CD4-positive, alpha-beta T cell treated with Interleukin-1 beta for 1 hour (primary cell): ENCODE measurements at places on chromosomes 12 and 14.

DNA sequence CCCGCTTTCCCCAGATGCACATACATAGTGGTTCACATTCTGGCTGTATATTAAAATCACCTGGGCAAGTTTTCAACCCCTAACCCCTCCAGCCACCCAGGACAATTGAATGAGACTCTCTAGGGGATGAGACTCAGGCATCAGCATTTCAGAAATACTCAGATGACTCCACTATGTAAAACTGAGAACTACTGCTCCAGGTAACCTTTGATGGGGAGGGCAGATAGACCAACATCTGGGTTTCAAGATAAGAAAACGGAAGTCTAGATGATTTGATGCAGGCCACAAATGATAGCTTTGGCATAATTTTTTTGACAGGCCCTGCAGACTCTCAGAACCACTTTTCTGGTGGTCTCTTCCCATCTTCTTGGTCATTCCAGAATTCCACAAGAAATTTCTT is 341.1 kb downstream of the EMP1 start:
- DNase-seq, result no peak

DNA sequence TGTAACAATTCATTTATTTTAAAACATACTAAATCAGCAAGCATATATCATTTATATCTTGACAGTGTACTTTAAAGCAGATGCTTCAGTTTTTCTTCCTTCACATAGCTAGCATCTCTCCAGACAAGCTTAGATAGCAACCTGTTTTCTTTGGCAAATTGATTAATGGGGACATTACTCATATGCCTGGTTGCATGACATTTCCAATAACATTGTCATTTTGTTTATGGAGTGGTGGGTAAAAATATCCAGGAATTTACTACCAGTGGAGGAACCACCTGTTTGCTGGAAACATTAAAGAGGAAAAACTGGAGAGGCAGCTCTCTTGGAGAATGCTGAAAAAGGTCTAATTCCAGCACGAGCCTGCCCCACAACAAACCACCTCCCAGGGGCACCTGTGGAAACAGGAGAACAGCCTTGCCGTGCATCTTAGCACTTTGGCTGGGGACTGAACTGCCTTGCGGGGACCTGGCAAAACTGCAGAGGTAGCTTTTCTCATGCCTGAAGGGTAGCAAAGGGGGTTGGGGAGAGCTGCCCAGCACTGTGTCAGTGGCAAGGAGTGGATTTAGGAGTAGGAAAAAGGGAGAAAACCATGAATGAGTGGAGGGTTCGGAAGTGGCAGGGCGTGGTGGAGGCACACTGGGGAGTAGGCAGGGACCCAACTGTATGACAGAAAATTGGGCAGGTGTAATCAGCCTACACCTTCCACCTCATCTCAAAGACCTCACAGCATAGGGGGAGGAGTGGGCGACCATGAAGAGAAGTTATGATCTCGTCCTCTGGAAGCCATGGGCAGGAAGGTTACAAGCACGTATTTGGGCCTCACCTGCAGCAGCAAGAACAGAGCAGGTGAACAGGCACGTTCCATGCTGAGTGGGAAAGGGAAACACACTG is 11.7 kb upstream of the CREBL2 start:
- DNase-seq, result no peak

DNA sequence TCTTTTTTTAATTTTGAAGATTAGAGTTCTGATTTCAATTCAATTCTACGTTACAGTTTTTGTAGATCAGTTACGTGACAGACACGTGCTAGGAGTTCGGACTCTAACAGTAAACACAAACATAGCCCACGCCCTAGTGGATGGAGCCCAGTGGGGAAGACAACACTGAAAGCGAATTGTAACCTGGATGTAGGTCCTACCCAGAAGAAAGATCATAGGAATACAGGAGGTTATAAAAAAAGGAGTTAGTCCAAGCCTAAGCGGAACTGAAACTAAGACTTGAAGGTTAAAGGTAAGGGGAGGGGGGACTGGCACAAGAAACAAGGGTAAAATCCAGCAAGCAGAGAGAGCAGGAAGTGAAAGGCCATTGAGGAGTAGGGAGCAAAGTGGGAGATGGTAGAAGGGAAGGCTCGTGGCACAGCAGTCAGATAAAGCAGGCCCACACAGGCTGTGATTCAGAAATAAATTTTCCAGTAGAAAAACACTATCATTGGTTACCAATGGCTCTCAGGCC is 15.7 kb upstream of the CRY1 start:
- DNase-seq, result no peak

GRCh38 chr14:77183896-77184295 is 2.3 kb downstream of the TMEM63C start:
- DNase-seq, result no peak

DNA sequence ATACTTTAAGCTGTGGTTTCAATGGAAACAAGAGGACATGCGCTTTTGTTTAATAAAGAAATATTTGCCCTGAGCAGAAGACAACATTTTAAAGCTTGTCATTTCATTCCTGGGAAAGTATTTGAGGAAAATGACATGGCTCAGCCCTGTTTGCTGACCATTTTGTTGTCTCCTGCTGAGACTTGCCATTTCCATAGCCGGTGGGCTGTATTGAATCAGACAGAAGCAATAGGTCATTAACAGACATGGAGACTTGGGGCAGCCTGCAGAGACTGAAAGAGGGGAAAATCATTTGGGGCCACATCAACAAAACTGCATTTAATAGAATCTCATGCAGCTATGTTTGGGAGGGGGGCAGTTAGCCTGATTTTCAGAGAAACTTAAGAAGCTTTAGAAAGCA is 443.0 kb downstream of the NPAS3 start:
- no peak for DNase-seq

- no peak for DNase-seq
Measured at GRCh38 chr12:98908866-98909265, 263.8 kb downstream of the APAF1 start.

- peak; percentile 26 for DNase-seq
Measured at GRCh38 chr12:105330931-105331804, 677 bp downstream of the C12orf75 start.

- no peak for DNase-seq
Measured at GRCh38 chr12:80056845-80057244, 42.5 kb upstream of the OTOGL start.

GRCh38 chr14:61593330-61593729 is 102.0 kb upstream of the HIF1A start:
- DNase-seq, result no peak

GRCh38 chr12:46168426-46168825 is 100.4 kb downstream of the SLC38A1 start:
- DNase-seq, result no peak

DNA sequence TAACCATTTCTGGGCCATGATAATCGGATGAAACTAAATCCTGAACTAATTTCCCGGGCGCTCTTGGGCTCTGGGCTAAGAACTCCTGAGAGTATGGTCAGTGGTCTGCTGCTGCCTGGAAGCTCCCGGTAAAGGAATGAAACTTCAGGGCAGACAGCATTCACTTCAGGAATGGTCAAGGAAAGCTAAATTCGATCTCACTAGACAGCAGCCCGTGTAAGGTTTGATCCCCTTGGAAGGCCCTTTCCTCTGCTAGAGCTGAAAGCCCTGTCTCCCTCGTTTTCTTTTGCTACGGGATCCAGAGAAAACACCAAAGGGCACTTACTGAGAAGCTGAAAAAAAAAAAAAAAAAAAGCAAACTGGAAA is 680 bp downstream of the ASB8 start:
- no peak for DNase-seq

DNA sequence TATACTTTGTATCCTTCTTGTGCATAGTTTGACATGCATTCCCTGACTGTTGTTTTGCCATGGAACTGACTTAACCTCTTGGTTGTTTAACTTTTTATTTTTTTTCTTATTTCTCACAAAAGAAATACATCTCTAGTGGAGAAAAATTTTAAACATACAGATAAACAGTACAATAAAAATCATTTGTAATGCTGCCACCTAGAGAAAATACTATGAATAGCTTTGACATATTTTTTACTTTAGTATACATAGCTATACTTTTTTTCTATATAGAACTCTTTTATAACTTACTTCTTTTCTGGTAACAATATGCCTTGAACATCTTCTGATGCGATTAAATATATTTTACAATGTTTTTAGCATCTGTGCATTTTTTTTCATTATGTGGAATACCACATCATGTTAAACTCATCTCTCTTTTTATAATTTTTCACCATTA is 184.5 kb downstream of the AKAP6 start:
- DNase-seq, result no peak

DNA sequence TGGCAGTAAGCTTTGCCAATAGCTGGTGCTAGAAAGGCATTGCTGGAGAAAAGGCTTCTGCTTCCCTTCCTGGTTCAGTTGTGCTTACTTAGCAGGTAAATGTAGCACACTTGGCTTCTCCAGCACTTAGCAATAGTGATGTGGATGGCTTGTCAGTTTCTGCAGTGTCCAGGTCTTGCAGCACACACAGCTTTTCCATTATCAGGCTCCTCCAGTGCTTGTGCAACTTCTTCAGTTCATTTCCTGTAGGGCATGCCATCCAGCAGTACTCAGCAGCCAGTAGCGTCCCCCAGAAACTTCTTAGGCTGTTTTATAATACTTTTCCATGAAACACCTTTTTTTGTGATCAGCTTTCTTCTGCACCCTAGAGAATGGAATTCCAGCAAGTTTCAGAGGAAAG is 154.6 kb downstream of the SLC6A15 start:
- no peak for DNase-seq

DNA sequence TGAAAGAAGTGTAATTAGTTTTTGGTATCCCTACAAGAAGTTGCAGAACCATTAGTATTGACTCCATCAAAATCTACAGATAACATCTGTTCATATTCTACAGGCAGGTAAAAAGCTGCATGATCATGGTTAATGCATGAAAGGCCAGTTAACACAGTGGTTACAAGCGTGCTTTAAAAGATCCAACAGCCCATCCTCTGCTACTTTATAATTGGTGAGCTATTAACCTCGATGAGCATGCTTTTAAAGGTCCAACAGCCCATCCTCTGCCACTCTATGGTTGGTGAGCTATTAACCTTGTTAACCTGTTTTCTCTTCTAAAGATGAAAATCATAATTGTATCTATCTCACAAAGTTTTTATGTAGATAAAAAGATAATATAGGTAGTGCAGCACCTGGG is 289.3 kb downstream of the DUSP6 start:
- no peak for DNase-seq

DNA sequence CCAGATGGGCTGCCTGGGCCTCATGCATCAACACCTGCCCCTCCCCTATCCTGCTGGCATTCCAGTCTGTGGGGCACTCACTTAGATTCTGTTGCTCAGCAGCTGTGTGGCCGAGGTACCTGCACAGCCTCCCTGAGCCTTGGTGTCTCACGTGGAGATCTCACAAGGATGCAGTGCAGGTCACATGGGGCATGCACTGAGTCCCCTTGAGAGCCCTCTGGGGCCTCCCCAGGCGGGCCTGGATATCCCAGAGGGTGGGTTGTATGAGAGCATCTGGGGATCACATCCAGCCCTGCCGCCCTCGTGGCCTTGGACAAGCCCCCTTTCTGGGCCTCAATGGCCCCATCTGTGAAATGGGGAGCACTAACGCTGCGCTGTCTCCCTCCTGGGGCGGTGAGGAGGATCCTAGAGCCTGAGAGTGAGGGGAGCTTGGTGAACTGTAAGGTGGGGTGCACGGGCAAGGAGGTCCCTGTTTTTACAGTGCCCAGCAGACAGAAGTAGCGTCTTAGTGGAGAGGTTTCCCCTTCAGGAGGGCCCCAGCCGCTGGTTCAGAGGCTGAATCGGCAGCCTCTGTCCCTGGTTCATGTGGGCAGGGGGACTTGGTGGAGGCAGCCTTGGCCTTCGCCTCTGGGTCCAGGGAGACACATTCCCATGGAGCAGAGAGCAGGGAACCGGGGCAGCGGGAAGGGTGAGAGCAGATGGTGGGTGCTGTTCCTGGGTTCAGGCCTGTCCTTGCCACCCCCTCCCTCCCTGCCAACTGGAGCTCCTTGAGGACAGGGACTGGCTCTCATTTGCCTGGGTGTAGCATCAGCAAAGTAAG is 791 bp upstream of the SLC25A47 start:
- DNase-seq, result no peak

- no peak for DNase-seq
Measured at GRCh38 chr14:33587791-33588190, 363.1 kb downstream of the EGLN3 start.

- DNase-seq, result no peak
Measured at GRCh38 chr12:2389079-2389790, 336.4 kb downstream of the CACNA1C start.

DNA sequence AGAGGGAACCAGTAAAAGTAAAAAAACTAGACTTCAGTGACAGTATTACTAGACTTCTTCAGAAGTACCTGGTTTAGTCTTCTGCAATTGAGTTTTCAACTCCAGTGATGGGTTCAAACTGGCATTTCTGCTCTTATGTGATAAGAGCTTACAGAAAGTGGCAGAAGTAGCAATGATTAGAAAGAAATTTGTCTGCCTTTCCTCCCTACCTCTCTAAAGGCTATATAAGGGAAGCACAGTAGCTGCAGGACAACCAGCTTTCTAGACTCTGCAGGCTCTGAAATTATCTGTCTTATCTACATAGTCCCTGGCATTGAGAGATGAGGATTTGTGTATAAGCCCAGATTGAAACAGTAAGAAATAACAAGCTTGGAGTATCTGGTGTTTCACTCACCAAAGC is 107.5 kb downstream of the DAAM1 start:
- no peak for DNase-seq

DNA sequence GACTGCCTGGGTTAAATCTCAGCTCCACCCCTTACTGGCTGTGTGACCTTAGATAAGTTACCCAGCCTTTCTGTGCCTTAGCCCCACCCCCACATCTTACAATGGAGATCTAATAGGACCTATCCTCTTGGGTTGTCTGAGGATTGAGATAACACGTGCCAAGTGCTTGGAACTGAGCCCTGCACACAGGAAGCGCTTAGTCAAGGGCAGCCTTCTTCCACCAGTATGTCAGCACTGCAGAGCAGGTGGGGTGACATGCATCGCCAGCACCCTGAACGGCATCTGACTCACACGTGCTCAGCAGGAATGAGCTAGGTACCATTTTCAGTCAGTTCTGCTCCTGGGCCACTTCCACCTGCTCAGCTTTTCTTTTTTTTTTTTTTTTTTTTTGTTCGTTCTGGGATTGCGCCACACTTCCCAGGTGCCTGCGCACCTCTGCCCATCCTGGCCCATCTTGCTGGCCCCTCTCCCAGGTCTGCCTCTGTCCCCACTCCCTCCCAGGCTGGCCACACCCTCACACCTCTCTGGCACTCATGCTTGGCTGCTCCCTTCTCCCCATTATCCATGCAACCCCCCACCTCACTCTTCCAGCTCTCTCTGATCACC is 19.6 kb downstream of the LGMN start:
- DNase-seq, result peak; percentile 53

GRCh38 chr14:37452323-37452722 is 142.7 kb downstream of the FOXA1 start:
- DNase-seq, result no peak

GRCh38 chr12:103626498-103626897 is 39.4 kb downstream of the STAB2 start:
- DNase-seq, result no peak
